ENCODE measurements at places on chromosomes 2 and 18.
A peak's percentile ranks its signal among the peaks of the same experiment; 100 is the strongest.

- no peak for ATAC-seq
Measured at GRCh38 chr18:8721094-8721669, 15.8 kb downstream of the MTCL1 start.

- ATAC-seq, result no peak
Measured at GRCh38 chr2:65017335-65017734, 28.1 kb downstream of the SLC1A4 start.

GRCh38 chr2:27271631-27272340 is 3.4 kb upstream of the DNAJC5G start:
- no peak for ATAC-seq

DNA sequence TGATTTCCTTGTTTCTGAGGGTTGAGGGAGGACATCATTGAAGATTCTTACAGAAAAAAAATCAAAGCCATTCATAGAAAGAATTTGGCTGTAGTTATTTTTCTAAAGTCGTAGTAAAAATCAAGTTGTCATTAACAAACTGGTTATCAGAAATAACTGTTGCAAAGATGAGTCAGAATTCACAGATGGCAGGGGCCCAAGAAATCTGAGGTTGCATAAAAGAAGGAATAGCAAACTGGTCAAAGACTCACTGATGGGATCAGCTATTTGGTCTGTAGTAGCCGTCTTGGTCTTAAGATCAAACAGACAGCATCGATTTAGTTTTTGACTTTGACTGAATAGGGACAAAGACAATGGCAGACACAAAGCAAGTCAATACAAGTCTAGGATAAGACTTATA is 334.3 kb downstream of the FIGN start:
- ATAC-seq, result no peak

- ATAC-seq, result no peak
Measured at GRCh38 chr2:233546101-233546500, 20.5 kb downstream of the USP40 start.

DNA sequence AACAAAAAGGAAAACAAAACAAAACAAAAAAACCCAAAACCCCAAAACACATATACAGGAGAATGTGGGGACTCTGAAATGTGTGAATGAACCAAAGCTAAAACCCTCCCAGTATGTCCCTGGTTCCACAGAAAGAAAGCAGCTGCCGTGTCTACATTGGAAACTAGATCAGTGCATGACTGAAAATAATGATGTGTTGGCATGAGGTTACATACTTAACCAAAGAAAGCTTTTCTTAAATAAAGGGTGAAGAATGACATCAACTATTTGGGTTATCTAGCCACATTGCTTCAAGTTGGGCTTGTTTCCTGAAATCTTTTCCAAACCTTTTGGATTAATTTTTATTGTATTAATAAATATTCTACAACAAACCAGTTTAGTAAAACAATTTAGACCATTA is 91.9 kb upstream of the FN1 start:
- ATAC-seq, result no peak

- no peak for ATAC-seq
Measured at GRCh38 chr2:215619989-215620388, 184.1 kb upstream of the FN1 start.

DNA sequence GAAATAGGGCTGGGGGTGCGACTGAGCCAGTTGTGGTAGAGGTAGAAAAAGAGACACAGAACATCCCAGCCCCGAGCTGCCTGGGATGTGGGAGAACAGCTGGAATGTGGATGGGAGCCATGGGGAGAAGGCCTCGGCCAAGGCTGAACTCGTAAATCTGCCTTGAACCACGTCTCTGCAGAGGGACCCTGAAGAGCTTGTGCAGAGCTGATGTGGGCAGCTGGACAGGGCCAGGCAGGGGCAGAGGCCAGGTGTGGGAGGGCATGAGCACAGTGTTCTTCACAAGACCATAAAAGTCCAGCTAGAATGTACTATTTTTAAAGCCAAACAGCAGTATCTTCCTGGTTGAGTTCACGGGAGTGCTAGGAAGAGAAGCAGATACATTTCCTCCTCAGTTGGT is 5.7 kb downstream of the TCF23 start:
- no peak for ATAC-seq

GRCh38 chr2:205054789-205055188 is 509.5 kb downstream of the PARD3B start:
- no peak for ATAC-seq

GRCh38 chr2:108215794-108216211 is 24.0 kb upstream of the SULT1C3 start:
- no peak for ATAC-seq

- peak; percentile 3 for ATAC-seq
Measured at GRCh38 chr2:190961918-190962487, 52.0 kb downstream of the STAT1 start.

DNA sequence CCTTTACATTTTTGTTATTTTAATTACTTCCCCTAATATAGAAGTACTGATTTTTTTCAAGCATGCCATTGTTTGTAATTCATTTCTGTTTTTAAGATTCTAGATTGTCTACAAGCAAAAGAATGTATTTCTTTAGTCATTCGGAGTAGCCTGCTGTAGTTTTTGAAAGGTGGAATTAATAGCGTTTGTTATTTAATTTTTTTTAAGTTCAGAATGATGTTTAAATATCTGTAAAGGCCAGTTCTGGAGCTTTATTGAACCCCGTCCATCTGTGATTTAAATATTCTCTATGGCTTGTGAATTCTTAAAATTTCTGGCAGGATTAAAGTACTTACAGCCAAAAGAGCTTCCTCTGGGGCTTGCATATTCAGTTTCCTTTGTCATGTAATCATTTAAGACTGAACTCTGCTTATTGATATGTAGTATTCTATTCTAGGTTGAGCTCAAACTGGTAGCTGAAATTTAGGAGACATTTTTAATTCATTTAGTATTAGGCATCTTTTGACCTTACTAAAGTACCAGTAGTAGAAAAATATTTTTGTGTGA is 5.2 kb downstream of the TGIF1 start:
- ATAC-seq, result no peak

GRCh38 chr2:161139098-161139987 is 20.9 kb upstream of the TANK start:
- ATAC-seq, result peak; percentile 42

GRCh38 chr2:71671203-71671854 is 218.0 kb downstream of the DYSF start:
- ATAC-seq, result no peak

DNA sequence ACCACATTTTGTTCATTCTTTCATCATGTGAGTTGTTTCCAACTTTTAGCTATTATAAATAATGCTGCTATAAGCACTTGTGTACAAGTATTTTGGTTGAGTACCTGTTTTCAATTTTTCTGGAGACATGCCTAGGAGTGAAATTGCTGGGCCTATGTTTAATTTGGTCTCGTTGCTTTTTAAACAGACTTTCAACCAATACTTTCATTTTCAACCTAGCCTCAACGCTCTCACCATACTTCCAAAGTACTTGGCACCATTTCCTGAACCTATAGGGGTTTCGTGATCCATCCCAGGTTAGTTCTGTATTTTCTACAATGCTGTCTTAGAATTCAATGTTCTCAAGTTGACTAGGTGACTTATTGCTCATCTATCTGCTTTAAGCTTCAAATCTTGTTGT is 126.1 kb downstream of the SRBD1 start:
- ATAC-seq, result no peak

- no peak for ATAC-seq
Measured at GRCh38 chr2:238598802-238599530, 172.2 kb downstream of the ASB1 start.

DNA sequence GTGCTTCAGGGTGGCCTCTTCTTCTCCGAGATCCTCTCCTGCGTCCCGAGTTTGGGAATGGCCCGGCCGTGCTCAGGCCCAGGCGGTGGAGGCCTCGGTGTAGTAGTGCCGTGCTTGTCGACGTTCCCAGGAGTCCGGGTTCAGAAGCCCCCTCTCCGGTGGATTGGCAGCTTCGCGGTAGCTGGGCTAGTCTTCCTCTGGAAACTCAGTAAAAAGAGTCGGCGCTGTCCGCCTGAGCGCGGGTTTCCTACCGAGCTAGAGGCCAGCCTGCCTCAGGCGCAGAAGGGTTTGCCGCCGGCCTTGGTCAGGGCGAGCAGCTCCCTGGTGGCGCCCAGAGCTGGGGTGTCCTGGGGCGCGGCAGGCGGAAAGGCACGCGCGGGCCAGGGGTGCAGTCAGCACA is 3.2 kb downstream of the RALBP1 start:
- no peak for ATAC-seq

- ATAC-seq, result peak; percentile 51
Measured at GRCh38 chr18:32048507-32049091, 30.0 kb downstream of the RNF125 start.

DNA sequence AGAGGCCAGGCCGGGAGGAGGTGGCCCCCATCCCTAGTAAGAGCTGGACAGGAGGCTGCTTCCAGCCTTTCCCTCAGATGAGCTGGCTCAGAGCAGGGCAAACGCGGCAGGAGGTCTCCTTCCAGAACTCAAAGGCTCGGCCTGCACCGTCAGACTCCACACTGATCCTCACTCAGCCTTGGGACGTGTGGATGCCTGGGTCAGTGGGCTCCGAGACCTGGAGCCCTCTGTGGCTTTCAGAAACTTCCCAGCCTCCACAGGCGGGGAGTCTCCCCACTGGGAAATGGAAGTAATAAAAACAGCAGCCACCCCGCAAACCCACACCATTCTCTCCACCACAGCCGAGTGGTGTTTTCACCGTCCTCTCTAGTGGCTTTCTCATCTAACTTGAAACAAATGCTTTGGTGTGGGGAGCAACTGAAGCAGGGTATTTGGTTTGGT is 54.3 kb downstream of the INPP5D start:
- peak; percentile 19 for ATAC-seq

DNA sequence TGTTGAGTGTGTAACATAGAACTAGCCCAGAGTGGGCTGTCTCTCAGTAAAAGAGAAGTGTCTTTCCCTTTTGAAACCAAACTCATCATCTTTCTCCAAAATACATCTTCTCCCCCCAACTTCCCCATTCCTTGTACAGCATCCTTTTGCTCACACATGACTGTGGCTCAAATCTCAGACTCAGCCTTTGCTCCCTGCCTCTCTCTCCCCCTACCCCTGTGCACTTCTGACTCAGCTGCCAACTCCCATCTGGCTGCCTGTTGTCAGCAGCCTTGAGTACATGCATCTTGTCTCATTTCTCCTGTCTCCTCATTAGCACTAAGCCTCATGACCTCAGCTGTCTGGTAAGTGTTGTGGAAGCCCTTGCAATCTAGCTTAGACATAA is 18.1 kb upstream of the MGAT4A start:
- ATAC-seq, result no peak

DNA sequence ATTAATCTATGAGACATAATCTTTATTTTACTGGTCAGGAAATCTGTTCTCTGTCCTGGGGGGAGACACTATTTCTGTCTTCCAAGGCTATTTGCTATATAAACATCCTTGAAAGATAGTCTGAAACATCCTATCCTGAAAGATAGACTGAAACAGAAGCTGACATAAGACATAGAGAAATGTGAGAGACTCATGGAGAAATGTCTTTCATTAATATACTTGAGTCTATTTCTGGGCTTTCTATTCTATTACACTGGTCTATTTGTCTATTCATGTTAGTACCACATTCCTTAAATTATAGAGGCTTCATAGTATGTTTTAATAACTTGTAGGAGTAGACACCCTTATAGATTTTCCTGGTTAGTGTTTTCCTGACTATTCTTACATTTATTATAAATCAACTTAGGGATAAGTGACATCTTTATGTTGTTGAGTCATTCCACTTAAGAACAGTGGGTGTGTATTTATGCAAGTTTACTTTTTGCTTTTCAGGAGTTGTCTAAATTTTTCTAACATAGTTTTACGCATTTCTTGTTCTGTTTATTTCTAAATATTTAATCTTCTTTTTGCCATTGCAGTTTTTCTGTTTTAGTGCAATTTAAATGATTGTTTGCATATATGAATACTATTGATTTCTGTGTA is 244.9 kb upstream of the ZSWIM2 start:
- no peak for ATAC-seq

- ATAC-seq, result no peak
Measured at GRCh38 chr2:26969077-26969844, 1.2 kb upstream of the MAPRE3 start.

DNA sequence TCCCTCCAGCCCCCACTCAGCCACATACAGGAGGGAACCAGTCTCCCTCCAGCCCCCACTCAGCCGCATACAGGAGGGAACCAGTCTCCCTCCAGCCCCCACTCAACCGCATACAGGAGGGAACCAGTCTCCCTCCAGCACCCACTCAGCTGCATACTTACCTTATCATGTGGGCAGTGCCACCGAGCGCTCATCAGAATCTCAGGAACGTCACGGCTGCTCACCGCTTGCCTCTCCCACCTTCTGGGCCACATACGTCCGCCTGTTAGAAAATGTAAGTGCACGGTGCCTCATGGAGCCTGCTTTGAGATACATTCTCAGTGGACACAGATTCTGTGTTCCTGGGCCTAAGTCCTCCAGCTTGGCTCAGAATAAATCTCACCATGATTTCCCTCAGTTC is 124.8 kb downstream of the PXDN start:
- no peak for ATAC-seq

DNA sequence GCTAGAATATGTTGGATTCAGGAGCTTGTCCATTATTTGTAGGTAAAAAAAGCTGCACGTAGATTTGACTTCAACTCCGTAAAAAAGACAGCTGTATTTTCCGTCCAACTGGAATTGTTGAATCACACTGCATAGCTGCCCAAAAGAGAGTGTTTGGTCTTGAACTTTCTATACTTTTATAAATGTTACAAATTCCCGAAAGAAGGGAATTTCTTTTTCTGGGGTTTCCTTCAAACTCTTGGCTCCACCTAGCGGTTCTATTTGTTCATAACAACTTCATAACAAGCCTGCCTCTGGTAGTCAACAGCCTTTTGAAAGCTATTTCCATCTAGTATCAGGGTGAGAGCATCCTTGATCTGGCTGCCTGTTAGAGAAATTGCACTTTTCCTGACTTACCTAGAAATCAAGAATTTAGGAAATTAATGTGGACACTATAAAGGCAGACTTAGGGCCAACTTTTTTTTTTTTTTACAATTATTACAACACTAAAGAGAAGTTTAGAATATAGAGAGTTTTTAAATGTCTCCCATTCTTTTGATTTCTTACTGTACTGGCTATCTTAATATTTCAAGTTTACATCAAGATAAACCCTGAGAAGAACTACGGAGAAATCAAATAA is 48.1 kb downstream of the TMEM185B start:
- ATAC-seq, result no peak

DNA sequence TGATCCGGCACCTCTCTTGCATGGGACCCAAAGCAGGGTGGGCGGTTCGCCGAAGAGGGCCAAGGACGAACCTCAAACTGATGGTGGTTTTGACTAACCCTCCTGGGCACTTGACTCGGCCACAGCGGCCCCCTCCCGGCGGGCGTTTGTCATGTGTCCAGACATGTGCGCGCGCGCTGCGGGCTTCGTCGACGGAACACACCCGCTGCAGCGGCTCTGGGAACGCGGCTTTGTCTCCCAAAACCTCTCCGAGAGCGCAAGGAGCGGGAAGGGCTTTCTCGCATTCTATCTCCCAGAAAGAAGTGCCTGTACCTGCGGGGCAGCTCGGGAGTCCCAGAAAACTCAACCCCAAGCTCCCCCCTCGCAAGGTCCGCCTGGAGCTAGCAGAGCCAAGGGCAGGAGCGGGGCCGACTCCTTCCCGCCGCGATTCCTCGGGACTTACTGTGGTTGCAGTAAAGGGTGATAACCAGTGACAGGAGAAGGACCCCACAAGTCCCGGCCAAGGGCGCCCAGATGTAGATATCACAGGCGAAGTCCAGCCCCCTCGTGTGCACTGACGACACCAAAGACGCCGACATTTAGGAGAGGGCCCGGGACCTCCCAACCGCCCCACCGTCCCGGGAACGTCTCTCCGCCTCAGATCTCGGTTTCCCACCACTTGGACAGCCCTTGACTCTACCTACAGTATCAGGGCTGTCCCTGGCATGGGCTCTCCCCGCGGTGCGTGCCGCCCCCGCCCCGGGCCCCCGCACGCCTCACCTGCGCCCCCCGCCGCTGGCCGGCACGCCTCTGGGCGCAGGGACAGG is 1.6 kb downstream of the CD8A start:
- ATAC-seq, result no peak

GRCh38 chr18:80204142-80204541 is 43.2 kb downstream of the PARD6G start:
- no peak for ATAC-seq
